M059J (cell line): ENCODE measurements at places on chromosomes 1 and 21. TPM values are rescaled to one million over a fixed set of nuclear protein-coding genes. Genes with fewer than 3 reads are reported as not detected.

DNA sequence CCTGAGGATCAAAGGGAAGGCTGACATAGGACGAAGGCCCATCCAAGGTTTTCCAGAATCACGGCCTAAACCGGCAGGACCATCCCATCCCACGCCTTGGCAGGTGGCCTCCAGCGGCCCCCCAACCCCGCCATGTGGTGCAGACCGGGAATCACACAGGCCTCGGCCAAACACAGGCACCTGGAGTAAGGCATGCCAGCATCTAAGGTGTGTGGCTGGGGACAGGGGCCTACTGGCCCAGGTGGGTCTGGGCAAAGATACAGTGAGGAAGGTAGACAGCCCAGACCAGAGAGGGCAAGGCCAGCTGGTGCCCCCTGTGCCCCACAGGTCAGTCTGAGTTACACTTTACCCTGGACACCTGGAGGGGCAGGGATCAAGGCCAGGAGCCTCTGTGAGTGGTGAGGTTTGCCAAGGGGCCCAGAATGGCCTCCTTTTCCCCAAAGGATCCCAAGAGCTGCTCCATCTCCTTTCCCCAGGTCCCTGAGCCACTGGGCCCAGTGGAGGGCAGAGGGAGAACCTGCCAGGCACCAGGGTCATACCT, 12.7 kb upstream of the TAS1R2 start:
- no peak for DNase-seq

DNA sequence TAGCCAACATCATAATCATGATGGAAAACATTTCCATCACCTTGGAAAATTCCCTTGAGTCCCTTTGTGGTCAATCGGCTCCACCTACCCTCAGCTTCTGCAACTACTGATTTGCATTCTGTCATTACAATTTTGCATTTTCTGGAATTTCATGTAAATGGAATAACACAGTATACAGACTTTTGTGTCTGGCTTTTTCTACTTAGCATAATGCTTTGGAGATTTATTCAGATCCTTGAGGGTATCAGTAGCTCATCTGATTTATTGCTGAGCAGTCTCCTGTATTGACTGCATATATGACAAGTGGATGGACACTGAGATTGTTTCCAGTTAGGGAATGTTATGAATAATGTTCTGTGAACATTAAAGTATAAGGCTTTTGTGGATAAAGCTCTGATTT, 358.3 kb downstream of the USP25 start:
- DNase-seq, result no peak

DNA sequence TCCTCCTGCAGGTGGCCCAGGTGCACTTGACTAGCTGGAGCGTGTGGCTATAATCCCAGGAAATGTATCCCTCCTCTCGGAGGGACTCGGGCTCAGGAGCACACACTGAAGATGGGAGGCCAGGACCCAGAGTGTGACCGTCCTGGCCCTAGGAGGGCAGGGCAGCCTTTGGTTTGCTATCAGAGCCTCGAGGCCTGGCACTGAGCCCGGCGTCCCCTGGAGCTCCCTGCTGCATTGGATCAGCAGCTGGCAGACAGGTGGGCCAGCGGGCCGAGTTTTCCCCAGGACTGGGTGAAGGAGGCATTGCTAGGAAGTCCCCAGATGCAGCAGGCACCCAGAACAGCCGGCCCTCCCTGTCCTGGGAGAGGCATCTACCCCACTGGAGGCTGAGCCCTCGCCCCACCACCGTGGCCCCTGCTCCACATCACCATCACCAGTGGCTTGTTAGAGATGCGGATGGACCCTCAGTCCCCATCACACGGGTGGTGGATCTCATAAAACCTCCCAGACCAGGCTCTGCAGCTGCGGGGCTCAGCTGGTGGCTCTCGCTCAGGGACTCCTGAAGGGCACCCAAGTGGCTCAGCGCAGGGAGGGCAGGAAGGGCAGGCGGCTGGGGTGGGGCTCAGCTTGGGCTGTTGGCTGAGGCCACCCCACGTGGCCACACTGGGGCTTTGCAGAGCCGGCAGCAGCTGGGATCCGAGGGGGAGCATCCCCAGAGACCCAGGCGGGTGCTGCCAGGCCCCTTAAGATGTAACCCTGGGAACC, 32.7 kb upstream of the POFUT2 start:
- peak; percentile 89 for DNase-seq

GRCh38 chr1:14479865-14480264, 118.6 kb upstream of the KAZN start:
- DNase-seq, result peak; percentile 81

DNA sequence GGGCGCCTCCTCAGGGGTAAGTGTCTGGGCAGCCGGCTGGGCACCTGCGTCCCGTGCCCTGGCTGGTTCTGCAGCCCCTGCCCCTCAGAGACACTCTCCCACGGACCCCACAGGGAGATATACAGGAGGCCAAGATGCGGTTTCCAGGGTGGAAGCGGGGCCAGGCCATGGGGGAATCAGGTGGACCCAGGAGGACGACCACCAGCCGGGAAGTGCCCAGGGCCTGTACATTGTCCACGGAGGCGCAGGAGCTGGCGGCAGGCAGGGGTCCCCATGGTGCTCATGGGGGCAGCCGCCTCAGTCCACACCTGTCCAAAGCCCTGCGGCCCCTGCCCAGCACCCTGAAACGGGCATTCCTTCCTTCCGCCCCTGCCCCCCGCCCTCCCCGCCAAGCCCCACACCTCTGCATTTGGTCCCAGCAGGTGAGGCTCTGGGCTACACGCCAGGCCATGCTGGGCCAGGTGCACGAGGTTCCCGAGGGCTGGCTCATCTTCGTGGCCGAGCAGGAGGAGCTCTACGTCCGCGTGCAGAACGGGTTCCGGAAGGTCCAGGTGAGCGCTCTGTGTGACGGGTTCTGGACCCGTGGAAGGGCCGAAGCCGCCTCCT, 36.7 kb downstream of the SLC19A1 start:
- DNase-seq, result no peak

DNA sequence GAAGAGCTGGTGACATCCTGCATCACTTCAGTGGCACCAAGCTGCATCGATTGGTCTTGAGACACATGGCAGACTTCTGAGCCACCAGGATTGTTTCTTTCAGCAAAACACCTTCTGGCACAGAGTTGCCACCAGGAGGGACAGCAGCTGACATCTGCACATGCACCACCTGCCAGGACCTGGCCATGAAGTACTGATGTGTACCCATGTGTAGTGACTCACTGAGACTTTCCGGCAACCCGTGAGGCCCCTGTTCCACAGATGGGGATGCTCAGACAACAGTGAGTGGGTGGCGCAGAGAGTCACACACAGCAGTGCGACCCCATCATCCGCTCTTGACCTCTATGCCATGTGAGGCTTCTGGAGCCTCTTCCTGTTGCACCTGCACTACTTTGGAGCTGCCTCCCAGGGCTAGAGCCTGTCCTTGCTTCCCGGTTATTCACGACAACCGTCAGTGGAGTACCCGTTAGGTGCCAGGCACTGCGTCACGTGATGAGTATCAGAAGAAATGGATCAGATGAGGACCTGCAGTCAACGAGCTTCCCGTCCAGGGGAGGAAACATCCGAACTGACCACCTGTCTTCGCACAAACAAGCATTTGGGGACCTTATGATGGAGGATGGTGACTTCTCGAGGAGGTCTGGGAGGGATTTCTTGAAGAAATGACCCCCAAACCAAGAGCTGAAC, 80.5 kb upstream of the VAMP3 start:
- DNase-seq, result no peak

DNA sequence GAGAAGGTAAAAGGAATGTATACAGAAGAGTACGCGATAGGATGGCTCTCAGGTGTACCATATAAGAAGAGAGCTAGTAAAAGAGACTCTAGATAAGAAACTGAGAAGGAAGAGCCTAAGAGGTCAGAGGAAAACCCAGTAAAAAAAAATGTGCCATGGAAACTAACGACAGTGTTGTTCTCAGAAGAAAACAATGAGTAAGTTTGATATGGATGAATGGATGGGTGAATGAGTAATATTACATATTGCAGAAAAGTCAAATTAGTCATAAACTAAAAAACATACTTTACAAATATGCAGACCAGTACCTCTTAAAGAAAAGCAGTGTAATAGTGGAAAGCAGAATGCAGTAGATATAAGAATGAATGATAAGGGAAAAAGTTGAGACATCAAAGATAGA, 316.2 kb downstream of the HMCN1 start:
- DNase-seq, result peak; percentile 38

GRCh38 chr21:31107176-31107785, 69.0 kb upstream of the KRTAP19-8 start:
- DNase-seq, result no peak

GRCh38 chr1:83509301-83509781, 489.6 kb downstream of the TTLL7 start:
- DNase-seq, result no peak

DNA sequence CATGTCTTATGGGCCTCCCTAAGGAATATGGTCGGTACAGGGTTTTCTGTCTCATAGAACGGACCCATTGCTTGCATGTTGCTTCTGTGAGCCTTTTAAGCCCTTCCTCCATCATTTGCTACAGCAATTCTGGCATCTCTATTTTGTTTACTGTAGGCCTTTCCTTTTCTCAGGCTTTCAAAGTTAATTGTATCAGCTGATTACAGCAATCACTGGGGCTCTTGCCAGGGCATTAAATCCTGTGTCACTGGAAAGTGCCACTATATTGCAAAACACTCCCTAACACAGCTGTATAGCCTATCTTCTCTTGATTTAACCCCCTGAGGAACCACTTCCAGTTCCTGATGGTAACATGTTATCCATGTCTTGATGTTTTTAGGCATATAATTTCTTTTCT, 156.5 kb downstream of the PDE4B start:
- peak; percentile 10 for DNase-seq

- DNase-seq, result no peak
Observed at GRCh38 chr1:228391411-228392020, 15.1 kb downstream of the TRIM11 start.

- peak; percentile 37 for DNase-seq
Observed at GRCh38 chr1:178275553-178275952, 181.6 kb downstream of the RASAL2 start.

- DNase-seq, result no peak
Observed at GRCh38 chr1:179785031-179785431, 41.9 kb downstream of the FAM163A start.

DNA sequence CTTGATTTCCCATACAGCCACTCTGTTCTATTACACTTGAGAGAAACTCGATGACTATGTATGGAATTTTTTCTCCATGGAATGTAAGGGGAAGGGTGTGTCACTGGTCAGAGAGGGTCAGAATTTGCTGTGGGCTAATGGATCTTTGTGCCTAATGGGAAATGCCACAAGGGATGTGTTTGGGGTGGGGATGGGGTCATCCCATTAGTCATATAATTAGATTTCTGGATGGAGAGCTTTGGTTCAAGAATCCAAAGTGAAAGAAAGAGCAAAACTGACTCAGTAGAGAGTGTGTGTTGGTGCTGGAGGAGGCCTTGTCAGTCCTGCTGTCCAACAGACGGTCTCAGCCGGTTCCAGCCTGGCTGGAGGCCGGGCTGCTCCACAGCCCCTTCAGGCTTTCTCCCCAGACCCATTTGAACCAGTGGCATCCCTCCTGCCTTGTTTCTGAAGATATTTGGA, 86.4 kb downstream of the LAMC2 start:
- peak; percentile 97 for DNase-seq

GRCh38 chr1:168386949-168387586, 106.4 kb downstream of the TBX19 start:
- DNase-seq, result peak; percentile 48

GRCh38 chr1:150288382-150288781, 5.3 kb upstream of the MRPS21 start:
- no peak for DNase-seq

Gene ANGPTL3
- total RNA-seq, result not detected in 2 replicates

DNA sequence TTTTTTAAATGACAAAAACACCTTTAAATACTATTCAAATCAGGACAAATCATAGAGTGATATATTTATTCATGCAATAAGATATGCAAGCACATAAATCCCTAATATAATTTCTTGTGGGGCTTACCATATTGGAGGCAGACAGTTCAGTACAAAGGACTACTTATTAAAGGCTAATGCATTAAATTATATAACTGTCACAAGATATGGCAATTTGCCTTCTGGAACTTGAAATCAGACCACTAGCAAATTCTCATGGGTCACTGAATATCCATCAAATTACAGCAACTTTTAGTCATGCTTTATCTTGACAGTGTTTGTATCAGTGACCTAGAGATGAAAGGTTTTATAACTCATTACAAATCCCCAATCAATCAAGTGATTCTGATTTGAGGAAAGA, 54.1 kb upstream of the NCAM2 start:
- no peak for DNase-seq

Gene HFM1
- total RNA-seq, result 0.10 TPM in 1 of 2 replicates, not detected in the other

GRCh38 chr1:159884296-159884695, 15.7 kb downstream of the CFAP45 start:
- DNase-seq, result no peak

DNA sequence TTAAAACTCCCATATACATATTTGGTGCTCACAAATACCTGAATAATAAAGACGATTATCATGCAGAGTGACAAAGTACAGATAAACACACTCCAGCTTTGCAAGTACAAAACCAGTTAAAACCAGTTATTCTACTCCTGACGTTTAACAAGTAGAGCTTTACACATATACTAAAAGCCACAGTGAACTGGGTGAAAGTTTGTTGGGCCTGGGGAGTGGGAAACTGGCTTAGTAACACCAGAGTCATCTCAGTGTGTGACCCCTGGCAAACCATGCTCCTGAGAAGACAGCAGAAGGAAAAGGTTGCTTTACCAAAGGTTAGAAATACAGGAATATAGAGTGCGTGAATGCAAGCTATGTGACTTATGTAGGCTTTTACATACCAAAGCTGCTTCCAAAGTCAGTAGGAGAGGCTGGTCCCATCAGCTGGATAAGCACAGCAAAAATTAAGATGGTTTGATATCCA, 148.1 kb downstream of the NRIP1 start:
- DNase-seq, result no peak

- DNase-seq, result no peak
Observed at GRCh38 chr21:43921979-43922945, 57.2 kb downstream of the AGPAT3 start.

GRCh38 chr1:209256766-209257350, 326.7 kb upstream of the CAMK1G start:
- no peak for DNase-seq

- DNase-seq, result peak; percentile 35
Observed at GRCh38 chr1:47791879-47792608, 205.1 kb downstream of the TRABD2B start.

DNA sequence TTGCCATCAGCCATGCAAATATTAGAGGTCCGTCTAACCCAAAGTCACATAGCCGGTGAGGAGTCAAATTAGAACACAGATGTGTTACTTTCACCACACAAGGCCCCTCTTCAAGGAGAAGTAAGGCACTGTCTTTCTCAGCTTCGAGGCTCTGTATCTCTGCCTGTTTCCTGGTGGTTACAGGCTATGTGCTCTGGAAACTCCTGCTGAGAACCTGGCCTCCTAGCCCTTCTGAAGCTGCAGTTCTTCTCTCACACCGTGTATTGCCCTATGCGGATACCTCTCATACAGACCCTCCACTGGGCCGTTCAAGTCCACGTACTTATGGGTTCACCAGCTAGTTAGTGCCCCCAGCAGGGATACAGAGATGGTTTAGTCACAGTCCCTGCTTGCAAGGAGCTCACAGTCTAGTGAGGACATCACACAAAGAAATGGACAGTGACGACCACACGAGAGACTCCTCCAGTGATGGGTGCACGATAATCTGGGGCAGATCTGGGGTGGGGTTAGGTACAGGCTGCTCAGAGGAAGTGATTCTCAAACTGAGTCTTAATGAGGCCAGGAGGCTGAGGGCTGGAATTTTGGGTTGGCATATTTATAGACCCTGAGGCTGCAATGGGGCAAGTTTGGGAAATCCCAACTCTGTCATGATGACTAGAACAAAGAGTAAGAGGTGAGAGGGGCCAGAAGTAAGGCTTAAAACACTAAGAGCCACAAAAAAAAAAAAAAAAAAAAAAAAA, 22.8 kb upstream of the ELOA start:
- DNase-seq, result peak; percentile 23

GRCh38 chr1:231162297-231162969, 575 bp downstream of the TRIM67 start:
- DNase-seq, result peak; percentile 54

GRCh38 chr21:33820230-33820770, 95.3 kb downstream of the ATP5PO start:
- no peak for DNase-seq
